ENCODE measurements at places on chromosomes 3 and 15.

DNA sequence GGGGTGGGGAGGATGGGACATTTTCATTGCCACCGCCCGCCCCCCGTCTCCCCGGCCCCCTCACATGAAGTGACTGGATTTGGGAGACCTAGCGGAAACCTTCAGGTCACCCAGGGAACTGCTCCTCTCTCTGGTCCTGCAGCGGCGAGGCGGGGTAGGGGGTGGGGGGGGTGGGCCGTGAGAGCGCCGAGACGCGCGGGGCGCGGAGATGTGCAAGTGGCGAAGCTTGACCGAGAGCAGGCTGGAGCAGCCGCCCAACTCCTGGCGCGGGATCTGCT lies 712 bp upstream of the MME start:
- DNase-seq, result no peak

GRCh38 chr3:172717493-172718088 lies 6.7 kb upstream of the NCEH1 start:
- peak; percentile 50 for DNase-seq

- no peak for DNase-seq
These were observed at the start of gene DGKG for GRCh38 chr3:186361762-186362536. Gene DGKG, minus strand, starts transcription at chr3:186362234. Its CDS starts 41,775 bp downstream, at chr3:186320459.

DNA sequence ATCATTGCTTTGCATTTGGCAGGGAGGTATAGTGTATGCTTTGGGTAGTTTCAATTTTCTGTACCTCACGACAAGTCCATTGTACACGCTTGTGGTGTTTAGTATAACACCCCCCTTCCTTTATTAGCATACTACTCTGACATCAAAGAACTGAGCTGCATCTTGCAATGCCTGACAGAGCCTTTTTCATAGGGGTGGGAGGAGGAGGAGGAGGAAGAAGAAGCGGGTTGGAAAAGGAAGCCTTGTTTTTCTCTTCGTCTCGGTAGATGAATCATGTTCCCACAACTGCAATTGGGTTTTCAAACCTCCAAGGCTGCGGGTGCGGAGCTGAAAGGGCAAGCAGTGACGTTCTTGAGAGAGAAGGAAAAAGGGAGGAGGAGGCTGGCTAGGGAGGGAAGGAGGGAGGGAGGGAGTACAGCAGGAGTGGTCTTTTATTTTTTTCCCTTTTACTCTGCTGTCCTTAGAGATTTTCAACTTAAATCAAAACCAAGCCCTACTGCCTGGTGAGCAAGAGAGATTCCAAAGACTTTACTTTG lies 175.7 kb downstream of the KLHL25 start:
- no peak for DNase-seq

GRCh38 chr15:26928051-26928450 lies 42.9 kb upstream of the GABRG3 start:
- DNase-seq, result no peak

- no peak for DNase-seq
These were observed 131.0 kb upstream of the C15orf61 start for GRCh38 chr15:67389975-67390374.

DNA sequence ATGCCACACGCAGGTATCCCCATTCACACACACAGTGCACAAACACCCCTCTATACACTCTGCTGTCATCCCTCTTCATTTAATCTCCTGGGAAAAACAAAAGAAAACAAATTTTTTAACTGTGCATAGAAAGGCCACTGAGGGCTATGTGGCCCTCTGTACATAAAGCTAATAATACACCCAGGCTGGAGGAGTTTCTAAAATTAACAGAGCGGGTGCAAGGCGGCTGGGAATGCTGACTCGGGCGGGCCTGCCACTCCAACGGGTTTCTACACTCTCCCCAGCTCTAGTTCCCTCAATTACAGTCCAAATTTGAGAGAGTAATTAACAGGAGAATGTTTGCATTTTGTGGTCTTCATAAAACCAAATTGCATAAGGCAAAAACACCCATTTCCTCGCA lies 23.1 kb downstream of the HCN4 start:
- DNase-seq, result no peak

DNA sequence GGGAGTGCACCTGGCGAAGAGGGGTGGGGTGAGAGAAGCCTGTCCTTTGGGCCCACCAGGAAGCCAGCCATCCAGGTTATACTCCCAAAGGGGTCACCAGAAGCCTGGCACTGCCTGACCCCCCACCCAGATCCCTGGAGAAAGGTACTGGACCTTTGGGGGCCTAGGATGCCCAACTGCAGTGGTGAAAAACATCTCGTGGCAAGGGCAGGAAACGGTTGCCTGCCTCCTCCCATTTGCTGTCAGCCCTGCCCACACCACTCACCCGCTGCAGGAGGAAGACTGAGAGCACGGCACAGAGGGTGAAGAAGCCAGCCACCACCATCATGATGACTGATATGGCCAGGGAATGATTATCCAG lies 2.2 kb upstream of the ULK3 start:
- no peak for DNase-seq

DNA sequence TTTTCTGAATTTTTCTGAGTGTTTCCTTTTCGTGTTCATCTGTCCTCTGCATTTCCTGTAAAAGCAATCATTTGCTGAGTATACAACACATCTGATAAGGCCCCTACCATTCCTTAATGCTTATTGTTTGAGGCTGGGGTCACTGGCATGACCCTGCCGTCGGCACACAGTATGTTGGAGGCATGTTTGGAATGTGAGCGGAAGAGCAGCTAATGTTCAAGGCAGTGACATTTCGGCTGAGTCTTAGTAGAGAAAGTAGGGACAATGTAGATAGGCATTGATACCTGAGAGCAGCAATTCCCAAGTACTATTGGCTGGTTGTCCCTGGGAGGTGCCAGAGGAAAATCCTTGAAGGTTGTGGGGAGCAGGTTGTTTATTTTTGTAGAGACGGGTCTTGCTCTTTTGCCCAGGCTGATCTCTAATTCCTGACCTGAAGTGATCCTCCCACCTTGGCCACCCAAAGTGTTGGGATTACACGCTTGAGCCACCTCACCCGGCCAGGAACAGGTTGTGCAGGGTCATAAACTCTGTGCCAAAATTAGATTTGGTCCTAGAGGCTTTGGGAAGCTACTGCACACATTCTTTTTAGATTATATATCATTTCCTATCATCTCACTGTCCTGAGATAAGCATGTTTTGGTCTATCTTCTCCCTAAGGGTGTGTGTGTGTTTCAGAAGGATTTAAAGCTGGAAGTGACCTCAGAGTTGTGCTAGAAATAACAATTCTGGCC lies 13.5 kb downstream of the PTPN23 start:
- DNase-seq, result no peak

- DNase-seq, result no peak
These were observed 63.3 kb downstream of the BOC start for GRCh38 chr3:113274425-113275257.

DNA sequence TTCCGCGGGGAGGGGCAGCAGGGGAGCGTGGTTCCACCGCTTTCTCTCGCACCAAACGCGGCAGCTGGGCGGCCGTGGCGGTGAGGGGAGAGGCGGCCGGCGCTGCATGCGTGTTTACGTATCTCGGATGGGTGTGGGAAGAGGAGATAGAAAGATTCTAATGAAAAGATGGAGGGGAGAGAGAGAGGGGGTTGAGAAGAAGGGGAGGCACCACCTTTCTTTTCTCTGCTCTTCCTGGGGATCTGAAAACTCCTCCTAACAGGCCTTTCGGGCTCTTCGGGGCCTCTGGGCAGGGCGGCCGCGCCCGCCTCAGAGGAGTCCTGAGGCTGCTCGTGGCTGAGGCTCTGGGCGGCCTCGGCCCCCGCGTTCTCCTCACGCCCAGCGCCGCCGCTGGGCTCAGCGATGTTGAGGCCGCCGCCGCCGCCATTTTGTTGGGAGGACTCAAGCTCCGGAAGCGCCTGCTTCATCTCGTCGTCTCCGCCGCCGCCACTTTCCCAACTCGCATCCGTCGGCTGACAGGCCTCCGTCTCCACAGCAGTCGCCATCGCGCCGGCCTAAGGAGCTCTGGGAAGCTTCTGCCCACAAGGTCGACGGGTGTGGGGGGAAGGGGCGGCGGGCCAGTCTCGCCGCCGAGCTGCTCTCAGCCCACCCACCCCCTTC lies 473 bp downstream of the TASOR start:
- DNase-seq, result peak; percentile 74

DNA sequence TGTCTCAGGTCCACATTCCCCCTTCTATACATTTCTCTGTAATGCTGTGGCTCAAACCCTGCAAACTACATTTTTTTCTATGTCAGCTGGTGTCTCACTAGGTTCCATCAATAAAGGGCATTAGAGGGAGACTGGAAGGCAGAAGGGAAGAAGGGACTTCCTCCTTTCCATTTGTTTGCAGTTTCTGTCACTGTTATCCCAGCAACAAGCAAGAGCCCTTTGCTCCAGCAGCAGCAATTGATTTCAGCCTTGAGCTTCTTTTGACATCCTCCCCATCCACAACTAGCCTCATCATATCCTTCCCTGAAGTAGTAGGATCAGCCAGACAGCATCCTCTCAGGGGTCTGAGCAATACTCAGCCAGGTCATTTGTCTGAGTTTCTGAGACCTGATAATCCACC lies 5.3 kb upstream of the NCK1 start:
- DNase-seq, result peak; percentile 43

- no peak for DNase-seq
These were observed 37.3 kb downstream of the SUMF1 start for GRCh38 chr3:4429648-4430350.

DNA sequence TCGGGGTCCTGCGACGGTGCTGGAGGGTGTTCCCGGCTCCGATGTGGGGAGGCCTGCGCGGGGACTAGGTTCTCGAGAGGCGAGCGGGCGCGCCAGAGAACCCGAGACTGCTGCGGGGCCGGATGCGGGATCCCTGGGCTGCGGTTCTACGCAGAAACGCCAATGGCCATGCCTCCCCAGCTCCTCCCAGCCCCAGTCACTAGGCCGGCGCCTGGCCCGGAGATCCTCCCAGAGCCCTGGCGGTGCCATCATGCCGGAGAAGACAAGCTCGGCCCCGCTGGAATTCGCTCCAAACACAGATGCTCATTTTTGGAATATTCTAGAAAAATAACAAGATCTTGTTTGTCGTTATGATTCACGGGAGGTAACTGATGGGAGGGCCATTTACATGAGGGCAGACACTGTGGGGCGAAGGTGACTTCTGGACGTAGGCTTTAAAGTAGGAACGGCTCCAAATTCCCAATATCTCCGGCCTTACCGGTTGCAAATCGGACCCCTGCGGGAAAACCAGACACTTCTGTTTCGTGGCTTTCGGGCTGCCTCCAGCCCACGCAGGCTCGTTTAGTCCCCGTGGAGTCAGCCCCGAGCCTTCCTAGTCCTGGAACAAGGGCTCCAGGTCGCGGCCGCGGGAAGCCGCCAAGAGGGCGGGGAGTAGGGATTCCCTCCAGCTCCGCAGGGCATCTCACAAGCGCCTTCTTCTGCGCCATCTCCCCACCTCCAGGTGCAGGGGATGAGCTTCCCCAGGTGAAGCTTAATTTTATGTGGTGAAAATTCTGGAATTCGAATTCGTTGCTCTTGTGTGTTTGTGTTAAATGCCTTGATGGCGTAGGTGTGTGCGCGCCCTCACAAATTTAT lies 74.8 kb upstream of the POLG start:
- no peak for DNase-seq

- no peak for DNase-seq
These were observed 113.5 kb downstream of the SEC22A start for GRCh38 chr3:123315271-123315595.

GRCh38 chr15:85800478-85801123 lies 5.9 kb upstream of the KLHL25 start:
- DNase-seq, result no peak

GRCh38 chr15:100001405-100001804 lies 268.2 kb upstream of the LYSMD4 start:
- DNase-seq, result no peak

DNA sequence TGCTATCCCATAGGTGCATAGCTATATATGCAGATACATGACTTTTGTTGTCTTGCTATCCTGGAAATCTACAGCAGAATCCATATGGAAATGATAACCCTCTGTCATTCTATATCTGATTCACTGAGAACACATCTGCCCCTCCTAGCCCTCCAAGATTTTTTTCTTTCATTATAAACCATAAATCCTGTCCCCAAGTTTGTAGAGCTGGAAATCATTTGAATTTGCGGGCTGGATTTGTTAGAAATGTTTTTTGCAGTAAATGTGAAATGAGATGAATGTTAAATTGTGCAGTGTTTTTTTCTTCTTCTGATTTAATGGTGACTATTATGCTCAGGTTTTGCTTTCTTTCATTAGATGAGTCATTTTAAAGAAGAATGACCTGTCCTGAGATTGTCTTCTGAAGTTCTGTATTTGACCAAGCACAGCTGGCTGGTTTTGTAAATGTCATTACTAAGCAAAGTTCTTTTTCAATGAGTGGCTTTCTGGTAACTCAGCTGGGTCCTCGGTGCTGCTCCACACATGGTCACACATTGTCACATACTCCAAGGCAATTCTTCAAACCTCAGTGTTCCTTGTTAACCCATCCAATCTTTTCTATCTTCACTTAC lies 25.3 kb upstream of the ABHD17C start:
- DNase-seq, result no peak

- no peak for DNase-seq
These were observed 17.1 kb downstream of the SKIC8 start for GRCh38 chr15:78282324-78282723.

GRCh38 chr3:108403198-108403597 lies 106.8 kb downstream of the HHLA2 start:
- DNase-seq, result no peak

DNA sequence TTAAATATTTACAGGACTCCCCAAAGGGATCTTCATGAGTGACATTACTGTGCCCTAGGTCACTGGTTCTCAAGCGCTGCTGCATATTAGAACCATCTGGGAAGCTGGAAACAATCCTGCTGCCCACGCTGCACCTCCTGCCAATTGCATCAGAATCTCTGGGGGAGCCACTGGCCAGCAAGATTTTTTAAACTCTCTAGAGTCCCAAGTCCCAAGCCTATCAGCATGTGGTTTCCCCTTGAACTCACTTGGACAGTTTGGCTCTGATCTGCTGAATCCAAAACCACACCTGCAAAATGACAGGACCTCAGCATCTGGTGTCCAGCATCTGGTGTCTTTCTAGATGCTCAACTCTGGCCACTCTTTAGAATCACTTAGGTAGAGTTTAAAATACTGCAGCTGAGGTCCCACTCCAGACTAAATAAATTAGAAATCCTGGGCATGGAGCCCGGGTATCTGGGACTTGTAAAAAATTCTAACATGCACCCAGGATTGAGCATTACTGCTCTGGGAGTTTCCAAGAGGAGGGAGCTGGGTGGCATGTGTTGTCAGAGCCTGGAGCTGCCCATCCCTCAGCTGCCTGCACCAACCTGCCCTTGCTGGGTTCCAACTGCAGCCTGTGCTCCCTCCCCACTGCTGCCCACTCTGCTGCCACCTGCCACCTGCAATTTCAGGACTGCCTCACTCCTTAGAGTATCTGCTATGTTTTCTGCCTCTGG lies 311.3 kb downstream of the SLC9A9 start:
- no peak for DNase-seq

DNA sequence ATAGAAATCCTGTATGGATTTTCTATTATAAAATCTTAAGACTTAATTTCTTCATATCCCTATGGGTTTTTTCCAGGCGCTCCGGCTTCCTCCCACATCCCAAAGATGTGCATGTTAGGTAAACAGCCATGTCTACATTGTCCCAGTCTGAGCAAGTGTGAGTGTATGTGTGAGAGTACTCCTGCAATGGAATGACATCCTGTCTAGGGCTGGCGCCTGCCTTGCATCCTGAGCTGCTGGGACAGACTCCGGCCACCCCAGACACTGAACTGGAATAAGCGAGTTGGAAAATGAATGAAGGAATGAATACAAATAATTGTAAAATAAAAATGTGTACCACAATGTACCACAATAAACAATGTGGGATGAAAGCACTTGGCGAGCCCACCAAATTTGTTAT lies 69.2 kb downstream of the RFTN1 start:
- no peak for DNase-seq

Measured in OCI-M1 (cell line).